ENCODE measurements at places on chromosomes 11 and 22.

GRCh38 chr11:428295-428694, 13.5 kb upstream of the SIGIRR start:
- no peak for DNase-seq

DNA sequence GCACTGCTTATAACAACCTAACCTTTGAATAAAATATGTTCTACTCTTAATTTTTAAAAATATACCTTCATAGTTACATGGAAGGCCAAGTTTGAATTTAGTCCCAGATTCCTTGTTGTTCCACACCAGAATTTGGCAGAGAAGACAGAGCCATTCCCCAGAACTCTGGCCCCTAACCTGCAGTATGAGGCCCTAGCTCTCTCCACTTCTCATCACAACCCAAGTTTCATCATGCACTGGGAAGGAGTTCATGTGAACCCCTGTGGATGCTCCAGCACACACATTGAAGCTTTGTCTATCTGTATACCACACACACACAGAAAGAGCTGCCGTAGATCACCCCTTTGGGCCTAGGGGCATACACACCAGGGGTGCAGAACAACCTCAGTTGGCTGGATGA, 10.6 kb upstream of the BBOX1 start:
- DNase-seq: no peak

GRCh38 chr11:96193745-96194443, 149.1 kb downstream of the MAML2 start:
- no peak for DNase-seq

- DNase-seq: peak; percentile 34
These were observed 8.7 kb downstream of the PTH start for GRCh38 chr11:13486926-13487660.

GRCh38 chr11:132653237-132653636, 879.1 kb downstream of the OPCML start:
- no peak for DNase-seq

DNA sequence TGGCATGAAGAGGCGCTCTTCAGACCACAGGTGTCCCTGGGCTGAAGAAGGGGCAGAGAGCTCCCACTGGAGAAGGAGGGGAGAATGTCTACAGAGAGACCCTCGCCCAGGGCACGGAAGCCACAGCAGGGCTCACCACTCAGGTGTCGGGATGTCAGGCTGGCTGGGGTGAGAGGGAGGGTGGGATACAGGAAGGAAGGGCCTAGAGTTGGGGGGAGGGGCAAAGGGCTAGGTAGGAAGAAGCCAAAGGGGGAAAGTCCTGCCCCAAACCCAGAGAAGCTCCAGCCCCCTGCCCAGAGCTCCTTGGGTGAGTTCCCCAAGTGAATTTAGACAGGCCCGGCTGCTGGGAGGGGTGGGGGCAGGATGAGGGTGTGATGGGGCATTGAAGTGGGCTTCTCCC, 232.0 kb downstream of the CEP164 start:
- DNase-seq: no peak

- DNase-seq: no peak
These were observed 926.3 kb downstream of the BRD1 start for GRCh38 chr22:48901324-48901723.

DNA sequence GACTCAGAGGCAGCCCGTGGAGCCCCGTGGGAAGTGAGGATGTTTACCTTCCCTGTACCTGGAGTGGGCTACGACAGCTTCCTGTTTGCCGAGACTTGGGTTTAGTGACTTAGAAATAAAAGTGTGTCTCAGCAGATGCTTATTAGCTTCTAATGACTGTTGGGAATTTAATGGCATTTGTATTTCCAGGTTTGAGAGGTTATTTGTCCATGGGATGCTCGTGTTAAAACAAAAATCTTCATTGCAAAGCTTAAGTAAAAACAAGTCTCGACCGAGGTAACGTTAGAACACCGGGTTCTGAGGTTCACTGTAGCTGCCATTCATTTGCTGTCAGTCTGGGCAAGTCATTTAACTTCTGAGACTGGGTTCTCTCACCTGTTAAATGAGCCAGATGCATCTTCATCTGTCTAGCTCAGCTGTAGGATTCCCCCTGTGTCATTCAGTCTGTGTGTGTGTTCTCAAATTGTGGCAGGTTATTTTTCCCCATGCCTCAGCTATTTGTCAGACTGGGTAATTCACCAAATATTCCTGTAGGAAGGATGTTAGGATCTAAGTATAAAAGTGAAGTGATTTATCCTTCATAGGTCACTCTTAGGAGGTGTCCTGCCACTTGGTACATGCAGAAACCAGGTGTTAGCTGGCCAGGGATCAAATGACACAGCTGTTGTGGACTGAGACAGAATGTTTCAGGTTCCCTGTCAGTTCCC, 791 bp downstream of the EI24 start:
- DNase-seq: no peak

DNA sequence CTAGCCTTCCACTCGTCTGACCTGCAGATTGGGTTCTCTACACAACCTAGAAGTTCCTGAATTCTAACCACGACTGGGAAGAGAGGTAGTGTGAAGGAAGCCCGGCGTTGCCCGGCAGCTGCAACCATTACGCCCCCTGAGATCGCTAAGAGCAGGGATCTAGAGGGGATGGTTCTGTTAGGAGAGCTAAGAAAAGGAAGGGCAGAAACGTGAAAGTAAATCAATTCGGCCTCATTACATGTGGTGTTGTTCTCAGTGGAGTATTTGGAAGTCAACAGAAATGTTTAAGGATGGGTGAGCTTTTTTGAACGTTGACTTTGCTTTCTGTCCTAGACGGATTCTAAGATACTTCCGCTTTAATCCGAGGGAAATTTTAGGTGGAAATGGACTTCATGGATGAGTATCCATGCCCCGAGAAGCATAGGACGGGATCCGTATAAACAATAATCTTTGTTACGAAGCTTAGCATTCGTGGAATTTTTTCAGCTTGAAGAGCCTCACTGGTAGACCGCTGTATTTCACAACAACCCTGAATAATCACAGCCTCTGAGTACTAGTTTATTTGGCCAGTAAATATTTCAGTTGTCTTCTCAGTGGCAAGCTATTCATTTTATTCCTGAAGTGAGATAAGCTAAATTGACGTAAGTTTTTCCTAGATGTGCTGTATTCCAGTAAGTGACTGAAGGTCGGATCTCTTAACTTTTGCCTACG, 629 bp downstream of the ATP5MG start:
- DNase-seq: no peak
